ENCODE measurements at places on chromosomes 5 and 9.

GRCh38 chr5:150648294-150649107, 8.0 kb downstream of the SYNPO start:
- DNase-seq, result no peak

GRCh38 chr5:11076945-11077613, 316.0 kb upstream of the DAP start:
- no peak for DNase-seq

DNA sequence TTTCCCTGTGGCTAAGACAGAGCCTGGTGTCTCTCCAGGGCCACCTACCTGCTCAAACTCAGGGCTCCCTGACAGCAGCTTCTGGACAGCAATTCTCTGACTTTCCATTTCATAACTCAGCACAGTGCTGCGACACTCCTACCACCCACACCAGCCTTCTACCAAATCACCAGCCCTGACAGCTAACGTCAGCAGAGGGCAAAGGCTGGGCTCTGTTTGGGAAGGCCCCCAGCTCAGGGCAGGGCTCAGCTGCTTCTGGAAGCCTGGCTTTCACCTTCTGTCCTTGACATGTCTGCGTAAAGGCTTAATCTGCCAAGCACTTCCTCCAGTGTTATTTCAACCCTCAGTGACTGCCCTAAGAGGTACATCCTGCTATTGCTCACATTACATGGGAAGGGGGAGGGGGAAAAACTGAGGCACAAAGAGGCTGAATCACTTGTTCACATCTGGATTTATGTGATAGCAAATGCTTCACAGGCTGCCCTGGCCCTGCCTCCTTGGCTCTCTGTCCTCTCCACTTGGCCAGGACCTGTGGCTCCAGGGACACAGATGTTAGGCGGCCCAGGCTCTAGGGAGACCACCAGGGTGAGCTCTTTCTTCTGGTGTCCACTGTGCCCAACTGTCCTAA, 102.5 kb upstream of the PANK3 start:
- no peak for DNase-seq

GRCh38 chr9:34499076-34499475, 23.7 kb downstream of the ENHO start:
- no peak for DNase-seq

DNA sequence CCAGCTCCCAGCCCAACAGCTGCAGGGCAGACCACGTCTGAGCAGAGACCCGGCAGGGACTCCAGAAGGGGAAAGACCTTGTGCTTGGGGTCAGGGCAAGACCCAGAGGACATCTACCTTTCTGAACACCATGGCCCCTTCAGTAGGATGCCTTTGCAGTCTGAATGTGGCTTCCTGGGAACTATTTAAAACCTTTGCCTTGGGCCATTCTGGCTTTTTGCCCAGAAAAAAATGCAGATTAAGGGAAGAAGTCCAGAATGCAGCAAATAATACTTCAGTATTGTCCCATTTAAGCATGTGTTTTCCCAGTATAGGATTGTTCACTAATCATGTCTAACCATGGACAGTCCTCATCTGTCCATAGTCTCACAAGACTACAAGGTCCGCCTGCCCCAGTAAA, 67.5 kb upstream of the ERCC6L2 start:
- DNase-seq, result no peak

DNA sequence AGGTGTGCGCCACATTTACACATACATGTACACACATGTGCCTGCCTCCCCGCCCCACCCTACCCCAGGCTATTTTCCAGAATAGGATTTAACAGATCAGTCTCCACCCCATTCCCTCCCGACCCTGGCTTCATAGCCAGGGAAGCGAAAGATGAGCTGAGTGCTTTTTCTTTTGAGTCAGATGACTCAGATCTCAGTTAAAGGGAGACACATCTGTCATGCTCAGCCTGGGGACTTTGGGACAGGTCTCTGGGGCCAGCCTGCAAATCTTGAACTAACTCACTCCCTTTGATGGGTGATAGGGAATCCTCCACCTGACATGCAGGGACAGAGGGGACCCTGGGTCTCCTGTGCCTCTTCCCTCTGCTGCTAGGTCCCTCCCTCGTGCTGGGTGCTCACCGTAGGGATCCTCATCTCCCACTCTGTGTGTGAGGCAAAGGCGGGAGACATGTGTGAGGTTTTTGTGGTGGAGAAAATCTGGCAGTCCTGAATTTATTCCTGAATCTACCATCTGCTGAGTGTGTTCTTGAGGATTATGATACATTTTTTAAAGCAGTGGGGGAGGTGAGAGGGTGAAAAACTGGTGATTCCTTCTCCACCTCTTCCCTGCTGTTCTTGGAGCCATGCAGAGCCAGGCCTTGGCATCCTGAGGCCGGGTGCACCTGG, 37.7 kb downstream of the NEUROG1 start:
- DNase-seq, result no peak

DNA sequence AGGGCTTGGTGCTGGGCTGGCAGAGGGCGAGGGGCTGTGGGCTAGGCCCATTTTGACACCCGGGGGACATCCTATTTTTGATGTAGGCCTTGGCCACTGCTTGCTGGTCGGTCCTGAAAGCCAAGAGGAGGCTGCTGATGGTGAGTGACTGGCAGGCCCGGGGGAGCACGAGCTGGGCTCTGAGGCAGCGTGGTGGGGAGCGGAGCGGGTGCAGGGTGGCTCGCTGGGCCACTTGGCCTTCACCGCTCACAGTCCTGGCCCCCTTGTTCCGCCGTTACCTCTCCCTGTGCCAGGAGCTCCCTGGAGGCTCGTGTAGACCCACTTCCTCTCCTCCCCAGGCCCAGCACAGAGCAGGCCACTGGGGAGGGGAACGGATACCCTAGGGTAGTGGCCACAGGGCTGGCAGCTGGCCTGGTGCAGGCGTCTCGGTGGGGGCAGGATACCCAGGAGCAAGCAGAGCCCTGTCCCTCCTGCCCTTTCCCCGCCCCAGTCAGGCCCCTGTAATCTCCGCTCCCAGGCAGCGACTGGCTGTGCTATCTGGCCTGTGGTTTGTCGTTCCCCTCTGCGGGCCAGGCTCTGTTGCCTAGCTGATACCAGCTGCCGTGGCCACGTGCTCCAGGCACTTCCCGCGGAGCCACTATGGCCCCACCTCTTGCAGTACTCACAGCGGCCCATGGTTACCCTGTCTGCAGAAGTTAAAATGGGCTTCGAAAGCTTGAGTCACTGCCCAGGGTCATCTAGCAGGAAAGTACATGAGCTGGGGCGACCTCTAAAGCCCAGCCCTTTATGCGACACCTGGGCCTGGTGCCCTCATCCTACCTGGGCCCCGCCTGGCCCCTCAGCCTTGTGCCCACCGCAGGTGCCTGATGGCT, 11.7 kb upstream of the DOLPP1 start:
- DNase-seq, result peak; percentile 28

All from stimulated activated CD8-positive, alpha-beta memory T cell treated with anti-CD3 and anti-CD28 coated beads, Interleukin-15, amount 100 ng/mL, for 4 hours (primary cell).